Activated CD8-positive, alpha-beta T cell treated with anti-CD3 and anti-CD28 coated beads for 36 hours (primary cell): ENCODE measurements at places on chromosomes 7 and 10. TPM values are rescaled to one million over a fixed set of nuclear protein-coding genes. Genes with fewer than 3 reads are reported as not detected.

GRCh38 chr7:17298840-17299482, 509 bp downstream of the AHR start:
- peaks cover 32% of the 10 kb centered on the region for H3K4me1 ChIP-seq
- H3K27ac ChIP-seq, result peak overlapping the region; percentile 94
- no peaks in the 10 kb centered on the region for H3K27me3 ChIP-seq
- H3K4me3 ChIP-seq, result peak overlapping the region; percentile 91
- peak; percentile 74 for DNase-seq

DNA sequence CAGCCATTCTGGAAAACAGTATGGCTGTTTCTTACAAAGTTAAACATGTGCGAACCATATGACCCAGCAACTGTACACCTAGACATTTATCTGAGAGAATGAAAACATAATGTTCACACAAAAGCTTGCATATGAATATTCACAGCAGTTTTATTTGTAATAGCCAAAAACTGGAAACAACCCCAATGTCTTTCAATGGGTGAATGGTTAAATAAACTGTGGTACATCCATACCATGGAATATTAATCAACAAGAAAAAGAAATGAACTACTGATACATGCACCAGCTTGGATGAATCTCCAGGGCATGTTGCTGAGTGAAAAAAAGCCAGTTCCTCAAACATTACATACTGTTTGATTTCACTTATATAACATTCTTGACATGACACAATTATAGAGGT, 37.3 kb downstream of the LEP start:
- H3K27me3 ChIP-seq, result no peaks in the 10 kb centered on the region
- no peaks in the 10 kb centered on the region for H3K4me1 ChIP-seq
- no peak overlapping the region for H3K4me3 ChIP-seq
- H3K27ac ChIP-seq, result no peak overlapping the region
- H3K36me3 ChIP-seq, result peaks cover 18% of the 10 kb centered on the region

DNA sequence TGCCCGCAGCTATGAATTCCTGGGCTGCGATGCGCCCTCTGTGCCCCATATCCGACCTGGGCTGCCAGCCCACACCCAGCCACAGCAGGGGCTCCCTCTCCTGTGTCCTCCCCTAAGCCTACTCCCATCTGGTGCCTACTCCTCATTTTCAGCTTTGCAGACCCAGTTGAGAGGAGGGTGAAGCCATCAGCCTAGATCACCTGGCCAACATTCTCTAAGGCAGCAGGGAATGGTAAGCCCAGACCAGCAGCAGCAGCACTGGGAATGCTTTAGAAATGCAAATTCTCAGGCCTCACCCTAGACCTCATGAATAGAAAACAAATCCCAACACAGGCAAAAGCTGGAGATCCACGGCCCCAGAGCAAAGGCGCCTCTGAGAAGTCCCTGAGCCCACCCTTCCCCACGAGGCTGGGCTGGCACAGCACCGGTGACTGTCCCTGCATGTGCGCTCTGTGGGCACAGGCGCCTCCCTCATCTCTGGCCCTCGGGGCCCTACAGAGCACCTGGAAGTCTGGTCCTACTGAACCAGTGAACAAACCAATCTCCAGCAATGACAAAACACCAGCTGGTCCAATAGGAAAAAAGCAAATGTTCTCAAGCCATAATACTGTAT, 161.4 kb downstream of the GFRA1 start:
- no peak overlapping the region for H3K27ac ChIP-seq
- no peak overlapping the region for H3K4me3 ChIP-seq
- H3K4me1 ChIP-seq, result no peaks in the 10 kb centered on the region
- no peak for DNase-seq

DNA sequence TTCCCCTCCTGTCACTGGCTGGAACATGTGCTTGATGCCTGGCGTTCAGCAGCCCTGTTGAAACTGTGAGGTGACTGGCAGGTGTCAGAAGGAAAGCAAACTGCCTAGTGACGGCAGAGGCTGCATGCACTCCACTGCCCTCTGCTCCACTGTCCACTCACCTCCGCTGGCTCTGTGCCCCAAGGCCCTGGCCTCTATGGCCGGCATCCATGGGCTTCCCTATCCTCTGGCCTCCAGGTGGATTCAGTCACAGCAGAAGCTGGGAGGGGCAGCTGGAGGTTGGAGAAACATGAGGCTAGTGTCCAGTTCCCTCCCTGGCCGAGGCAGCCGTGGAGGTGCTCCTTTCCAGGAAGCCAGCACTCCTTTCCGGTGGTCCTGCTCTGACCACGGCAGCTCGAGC, 31.2 kb upstream of the INSIG1 start:
- H3K27ac ChIP-seq, result no peak overlapping the region
- no peaks in the 10 kb centered on the region for H3K36me3 ChIP-seq
- no peak for DNase-seq
- H3K4me1 ChIP-seq, result peaks cover 6% of the 10 kb centered on the region
- peaks cover 2% of the 10 kb centered on the region for H3K27me3 ChIP-seq
- H3K4me3 ChIP-seq, result no peak overlapping the region

GRCh38 chr7:121376979-121377378, 19.1 kb downstream of the FAM3C start:
- H3K36me3 ChIP-seq, result peaks cover 47% of the 10 kb centered on the region
- peaks cover 30% of the 10 kb centered on the region for H3K4me1 ChIP-seq
- no peak overlapping the region for H3K27ac ChIP-seq
- H3K4me3 ChIP-seq, result no peak overlapping the region

GRCh38 chr7:117777335-117778142, 95.7 kb downstream of the CTTNBP2 start:
- no peak overlapping the region for H3K4me3 ChIP-seq
- no peak for DNase-seq
- H3K27ac ChIP-seq, result no peak overlapping the region
- peaks cover 4% of the 10 kb centered on the region for H3K27me3 ChIP-seq

DNA sequence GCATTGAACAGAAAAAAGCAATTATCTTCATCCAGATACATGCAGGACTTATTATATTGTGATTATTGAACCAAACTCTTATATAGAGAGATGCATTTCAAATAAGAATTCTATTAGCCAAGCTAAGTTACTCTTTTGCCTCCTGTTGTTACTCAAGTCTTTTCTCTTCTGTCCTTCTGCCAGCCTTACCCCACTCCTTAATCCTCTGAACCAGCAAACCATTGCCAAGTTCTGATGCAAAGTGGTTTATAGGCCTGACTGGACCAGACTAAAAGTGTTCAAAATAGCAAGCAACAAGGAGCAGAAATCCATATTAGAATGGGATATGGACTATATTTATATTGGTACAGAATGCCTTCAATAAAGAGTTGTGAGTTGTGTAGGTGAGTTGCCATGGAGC, 2.2 kb upstream of the SLC26A4 start:
- peaks cover 40% of the 10 kb centered on the region for H3K27me3 ChIP-seq
- no peaks in the 10 kb centered on the region for H3K36me3 ChIP-seq
- H3K4me3 ChIP-seq, result no peak overlapping the region
- no peak for DNase-seq
- peaks cover 42% of the 10 kb centered on the region for H3K4me1 ChIP-seq

DNA sequence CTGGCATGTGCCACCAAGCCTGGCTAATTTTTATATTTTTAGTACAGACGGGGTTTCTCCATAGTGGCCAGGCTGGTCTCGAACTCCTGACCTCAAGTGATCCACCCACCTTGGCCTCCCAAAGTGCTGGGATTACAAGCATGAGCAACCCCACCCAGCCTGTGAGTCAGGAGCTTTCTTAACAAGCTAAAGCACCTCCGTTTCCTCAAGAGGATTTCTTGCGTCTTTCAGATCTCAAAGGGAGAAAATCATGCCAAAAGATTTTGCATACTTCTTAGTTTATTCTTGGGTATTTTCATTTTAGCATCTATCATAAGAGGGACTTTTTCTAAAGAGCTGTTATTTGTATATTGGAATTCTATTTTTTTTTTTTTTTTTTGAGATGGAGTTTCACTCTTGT, 47.9 kb upstream of the FOXK1 start:
- no peak overlapping the region for H3K4me3 ChIP-seq
- peaks cover 2% of the 10 kb centered on the region for H3K4me1 ChIP-seq
- no peak for DNase-seq
- no peak overlapping the region for H3K27ac ChIP-seq
- no peaks in the 10 kb centered on the region for H3K36me3 ChIP-seq

GRCh38 chr10:45450866-45451265, 76.8 kb downstream of the ALOX5 start:
- H3K27ac ChIP-seq, result no peak overlapping the region
- no peak for DNase-seq
- no peaks in the 10 kb centered on the region for H3K27me3 ChIP-seq
- H3K4me1 ChIP-seq, result peaks cover 11% of the 10 kb centered on the region
- H3K4me3 ChIP-seq, result no peak overlapping the region

DNA sequence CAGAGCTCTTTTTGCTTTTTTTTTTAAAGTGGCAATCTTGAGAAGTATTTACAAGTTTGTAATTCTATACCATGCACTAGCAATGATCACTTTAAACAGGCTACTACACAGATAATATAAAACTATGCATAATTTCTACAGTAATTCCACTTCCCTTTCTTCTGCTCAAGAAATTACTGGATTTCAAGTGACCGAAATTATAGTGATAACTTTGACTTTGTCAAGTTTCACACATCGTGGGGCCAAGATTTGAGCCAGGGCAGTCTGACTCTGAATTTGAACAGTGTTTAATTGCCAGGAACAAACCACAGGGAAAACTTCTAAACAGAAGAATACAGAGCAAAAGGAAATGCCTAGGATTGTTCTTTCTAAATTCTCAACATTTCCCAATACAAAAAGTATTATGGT, 288.3 kb upstream of the MKLN1 start:
- H3K27me3 ChIP-seq, result no peaks in the 10 kb centered on the region
- peak overlapping the region; percentile 58 for H3K27ac ChIP-seq

DNA sequence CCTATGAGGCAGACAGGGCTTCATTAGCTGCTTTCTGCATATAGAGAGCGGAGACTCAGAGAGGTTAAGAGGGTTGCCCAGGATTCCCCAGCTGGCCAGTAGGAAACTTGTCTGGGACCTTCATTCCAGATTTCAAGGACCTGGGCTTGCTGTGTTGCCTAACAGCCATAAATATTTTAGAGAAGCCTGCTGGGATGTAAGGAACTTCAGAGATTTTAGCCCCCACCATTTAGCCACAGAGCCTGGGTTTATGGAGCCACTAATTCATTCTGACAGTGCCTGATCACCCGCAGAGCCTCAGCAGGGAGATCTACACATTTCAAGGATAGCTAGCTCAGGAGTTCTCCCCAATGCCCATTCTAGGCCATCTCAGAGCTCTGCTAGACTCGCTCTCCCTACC, 56.6 kb upstream of the TRUB1 start:
- H3K4me3 ChIP-seq, result no peak overlapping the region
- H3K27ac ChIP-seq, result no peak overlapping the region
- no peaks in the 10 kb centered on the region for H3K36me3 ChIP-seq
- peaks cover 15% of the 10 kb centered on the region for H3K27me3 ChIP-seq
- H3K4me1 ChIP-seq, result peaks cover 4% of the 10 kb centered on the region

DNA sequence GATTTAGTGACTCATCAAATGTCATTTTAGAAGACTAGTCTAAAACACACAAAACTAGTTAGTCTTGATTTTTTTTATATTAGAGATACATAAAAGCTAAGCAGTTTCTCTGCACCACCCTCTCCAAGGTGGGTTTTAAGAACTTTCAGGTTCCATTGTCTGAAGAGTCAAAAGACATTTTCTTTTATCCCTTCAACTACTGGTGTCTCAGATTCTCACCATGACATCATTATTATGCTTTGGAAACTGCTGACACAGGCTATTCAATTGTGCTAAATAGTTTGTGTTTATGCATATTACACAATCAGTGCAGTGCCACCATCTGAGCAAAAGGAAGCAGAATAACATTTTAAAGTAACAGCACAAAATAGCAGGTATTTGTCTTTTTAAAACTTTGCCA, 52.2 kb downstream of the IGF2BP3 start:
- no peaks in the 10 kb centered on the region for H3K36me3 ChIP-seq
- no peak overlapping the region for H3K4me3 ChIP-seq
- H3K27ac ChIP-seq, result no peak overlapping the region

- no peak for DNase-seq
- peaks cover 86% of the 10 kb centered on the region for H3K4me1 ChIP-seq
- H3K4me3 ChIP-seq, result peak overlapping the region; percentile 52
- H3K27ac ChIP-seq, result peak overlapping the region; percentile 85
- no peaks in the 10 kb centered on the region for H3K27me3 ChIP-seq
- H3K36me3 ChIP-seq, result peaks cover 55% of the 10 kb centered on the region
Measured at GRCh38 chr10:114491419-114491818, 87.1 kb upstream of the AFAP1L2 start.

DNA sequence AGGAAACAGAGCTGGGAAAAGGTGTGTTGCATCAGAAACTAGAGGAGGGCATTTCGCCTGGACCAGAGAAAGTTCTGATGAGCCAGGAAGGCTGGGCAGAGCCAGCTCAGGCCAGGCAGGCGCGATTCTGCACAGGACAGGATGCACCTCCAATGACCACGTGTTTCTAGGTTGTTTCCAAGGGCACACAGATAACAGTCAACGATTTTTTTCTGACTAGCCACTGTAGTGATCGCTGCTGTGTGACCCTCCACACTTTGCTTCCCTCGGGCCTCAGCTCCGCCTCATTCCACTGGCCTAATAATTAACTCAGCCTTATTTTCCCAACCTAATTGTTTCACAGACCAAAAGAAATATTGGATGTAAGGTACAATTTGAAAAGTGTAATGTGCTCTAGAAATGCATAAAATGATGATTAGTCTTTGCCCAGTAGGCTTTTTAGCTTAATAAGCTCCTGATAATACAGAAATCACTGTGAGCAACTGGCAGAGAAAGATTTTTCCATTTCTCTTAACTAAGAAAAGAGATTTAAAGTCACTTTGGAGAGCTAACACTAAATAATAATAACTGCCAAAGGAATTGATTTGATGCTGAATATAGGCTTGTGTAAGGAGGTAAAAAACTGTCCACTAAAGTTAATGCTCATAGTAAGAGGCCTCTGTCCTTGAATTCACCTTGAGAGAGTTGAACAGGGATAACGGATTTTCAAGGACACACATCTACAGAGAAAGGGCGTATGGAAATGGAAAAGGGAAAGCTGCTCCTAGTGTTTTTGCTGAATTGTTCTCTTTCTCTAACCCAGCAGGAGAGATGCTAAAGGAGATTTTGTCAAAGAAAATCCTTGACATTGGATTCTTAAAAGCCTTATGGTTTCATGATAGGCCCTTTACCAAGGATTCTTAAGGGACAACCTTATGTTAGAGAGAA, 291.0 kb upstream of the C7orf33 start:
- no peaks in the 10 kb centered on the region for H3K27me3 ChIP-seq
- no peak for DNase-seq
- H3K36me3 ChIP-seq, result no peaks in the 10 kb centered on the region
- no peak overlapping the region for H3K27ac ChIP-seq

The TMEM236 gene
- 0.11 TPM for total RNA-seq

The DDX50 gene
- 102 TPM for total RNA-seq

The AGMO gene
- not detected for total RNA-seq

The PITX3 gene
- total RNA-seq, result 0.23 TPM

The TUBAL3 gene
- total RNA-seq, result not detected

The PRSS37 gene
- not detected for total RNA-seq

The OR2A42 gene
- total RNA-seq, result not detected

The MYO3A gene
- total RNA-seq, result not detected

The GPR15LG gene
- total RNA-seq, result not detected

The AUTS2 gene
- 3.3 TPM for total RNA-seq
